ENCODE measurements at places on chromosomes 4 and X.

DNA sequence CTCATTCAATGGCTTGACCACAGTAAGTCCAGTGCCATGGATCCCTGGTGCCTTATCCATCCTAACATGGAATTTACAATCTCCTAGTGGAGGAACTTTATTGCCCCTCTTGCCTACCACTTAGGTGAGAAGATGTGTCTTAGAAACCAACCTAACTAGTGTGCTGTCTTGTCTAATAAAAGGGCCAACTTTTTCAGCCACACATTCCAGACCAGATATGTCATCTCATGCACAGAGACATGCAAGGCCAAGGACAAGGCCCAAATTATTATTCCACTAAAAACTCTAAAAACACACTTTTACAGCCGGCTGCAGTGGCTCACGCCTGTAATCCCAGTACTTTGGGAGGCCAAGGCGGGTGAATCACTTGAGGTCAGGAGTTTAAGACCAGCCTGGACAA, 10.6 kb upstream of the PRDX4 start:
- no peak for DNase-seq

DNA sequence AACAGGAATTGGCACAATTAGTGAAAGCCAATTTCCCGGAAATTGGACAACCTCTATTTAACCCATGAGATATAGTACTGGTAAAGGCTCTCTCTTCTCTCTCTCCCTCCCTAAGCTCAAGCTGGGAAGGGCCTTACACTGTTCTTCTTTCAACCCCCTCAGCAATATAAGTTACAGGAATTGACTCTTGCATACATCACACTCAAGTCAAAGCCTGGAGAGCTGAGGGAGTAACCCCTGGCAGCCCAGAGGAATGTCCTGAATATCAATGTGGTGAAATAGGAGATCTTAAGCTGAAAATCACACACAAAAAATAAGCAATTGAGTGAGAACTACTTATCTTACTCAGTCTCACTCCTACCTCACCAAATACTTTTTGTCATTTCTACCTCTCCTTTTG, 186.9 kb upstream of the SPOCK3 start:
- DNase-seq, result no peak

GRCh38 chr4:75289914-75290582, 224.2 kb downstream of the RCHY1 start:
- DNase-seq, result no peak

GRCh38 chr4:10160281-10160856, 43.8 kb upstream of the WDR1 start:
- DNase-seq, result no peak

- DNase-seq, result no peak
Observed at GRCh38 chr4:27007507-27007906, 146.9 kb downstream of the STIM2 start.

DNA sequence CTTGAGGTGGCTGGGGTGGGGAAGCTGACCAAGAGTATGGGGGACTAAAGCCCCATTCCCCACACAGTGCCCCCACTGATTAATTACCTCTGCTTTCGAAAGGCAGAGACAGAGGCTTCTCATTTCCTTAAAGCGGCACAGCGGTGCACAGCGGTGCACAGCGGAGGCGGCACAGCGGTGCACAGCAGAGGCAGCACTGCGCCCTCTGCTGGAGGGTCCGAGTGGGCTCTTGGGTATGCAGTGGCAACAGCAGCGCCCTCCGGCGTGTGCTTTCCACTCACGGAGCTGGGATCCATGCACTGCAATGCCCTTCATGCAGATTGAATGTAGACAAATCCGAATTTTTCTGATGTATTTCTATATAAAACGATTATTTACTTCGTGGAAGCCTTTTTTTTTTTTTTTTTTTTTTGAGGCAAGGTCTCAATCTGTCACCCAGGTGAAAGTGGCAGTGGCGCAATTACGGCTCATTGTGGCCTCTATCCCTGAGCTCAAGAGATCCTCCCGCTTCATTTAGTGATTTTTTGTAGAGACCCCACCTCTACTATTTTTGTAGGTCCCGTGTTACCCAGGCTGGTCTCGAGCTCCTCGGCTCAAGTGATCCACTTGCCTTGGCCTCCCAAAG, 19.7 kb upstream of the PRPS2 start:
- DNase-seq, result peak; percentile 42

Data from activated CD4-positive, alpha-beta T cell treated with anti-CD3 and anti-CD28 coated beads, Interleukin-2, amount 50 U/mL, for 24 hours (primary cell).